ENCODE measurements at places on chromosomes 7 and 10. TPM values are rescaled to one million over a fixed set of nuclear protein-coding genes. Genes with fewer than 3 reads are reported as not detected.

- no peaks in the 10 kb centered on the region for H3K36me3 ChIP-seq
- no peaks in the 10 kb centered on the region for H3K27me3 ChIP-seq
- no peak overlapping the region for H3K27ac ChIP-seq
- no peak for DNase-seq
- H3K4me1 ChIP-seq: no peaks in the 10 kb centered on the region
- H3K4me3 ChIP-seq: no peak overlapping the region
Observed at GRCh38 chr10:51241461-51241860, 167.2 kb downstream of the PRKG1 start.

GRCh38 chr7:1579481-1580421 is 9.9 kb upstream of the PSMG3 start:
- peak; percentile 68 for DNase-seq
- no peak overlapping the region for H3K27ac ChIP-seq
- no peaks in the 10 kb centered on the region for H3K27me3 ChIP-seq
- no peak overlapping the region for H3K4me3 ChIP-seq
- no peaks in the 10 kb centered on the region for H3K36me3 ChIP-seq

DNA sequence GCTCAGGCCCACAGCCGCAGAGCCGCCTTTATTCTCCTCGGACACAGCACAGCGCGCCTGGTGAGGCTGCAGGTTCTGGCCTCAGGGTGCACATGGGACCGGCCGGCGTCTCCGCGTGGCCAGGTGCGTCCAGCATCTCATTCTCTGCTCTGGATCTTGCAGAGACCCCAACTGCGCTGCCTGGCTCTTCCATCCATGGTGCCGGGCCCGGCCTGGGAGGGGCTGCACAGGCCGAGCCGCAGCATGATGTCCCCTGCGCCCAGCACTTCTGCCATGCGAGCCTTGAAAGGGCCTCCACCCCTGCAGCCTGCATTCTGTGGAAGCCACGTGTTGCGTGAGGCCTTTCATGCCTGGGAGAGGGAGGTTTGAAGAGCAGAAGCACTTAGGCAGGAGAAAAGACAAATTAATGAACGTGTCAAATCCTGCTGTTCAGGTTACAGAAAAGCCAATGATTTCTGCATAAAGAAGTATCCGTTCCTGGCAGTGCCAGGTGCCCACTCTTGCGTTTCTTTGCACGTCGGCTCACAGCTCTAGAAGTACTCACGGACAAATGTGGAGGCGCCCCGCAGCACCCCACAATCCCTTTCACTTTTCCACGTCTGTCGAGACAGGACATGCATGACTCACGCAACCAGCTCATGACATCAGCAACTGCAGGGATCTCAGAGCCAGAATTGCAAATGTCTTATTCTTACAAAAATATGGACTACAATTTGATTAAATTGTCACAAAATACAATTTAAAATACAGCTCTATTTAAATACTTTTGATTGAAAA is 571.4 kb downstream of the DNAJB6 start:
- no peaks in the 10 kb centered on the region for H3K27me3 ChIP-seq
- no peak overlapping the region for H3K27ac ChIP-seq
- H3K4me1 ChIP-seq: no peaks in the 10 kb centered on the region
- no peak overlapping the region for H3K4me3 ChIP-seq

DNA sequence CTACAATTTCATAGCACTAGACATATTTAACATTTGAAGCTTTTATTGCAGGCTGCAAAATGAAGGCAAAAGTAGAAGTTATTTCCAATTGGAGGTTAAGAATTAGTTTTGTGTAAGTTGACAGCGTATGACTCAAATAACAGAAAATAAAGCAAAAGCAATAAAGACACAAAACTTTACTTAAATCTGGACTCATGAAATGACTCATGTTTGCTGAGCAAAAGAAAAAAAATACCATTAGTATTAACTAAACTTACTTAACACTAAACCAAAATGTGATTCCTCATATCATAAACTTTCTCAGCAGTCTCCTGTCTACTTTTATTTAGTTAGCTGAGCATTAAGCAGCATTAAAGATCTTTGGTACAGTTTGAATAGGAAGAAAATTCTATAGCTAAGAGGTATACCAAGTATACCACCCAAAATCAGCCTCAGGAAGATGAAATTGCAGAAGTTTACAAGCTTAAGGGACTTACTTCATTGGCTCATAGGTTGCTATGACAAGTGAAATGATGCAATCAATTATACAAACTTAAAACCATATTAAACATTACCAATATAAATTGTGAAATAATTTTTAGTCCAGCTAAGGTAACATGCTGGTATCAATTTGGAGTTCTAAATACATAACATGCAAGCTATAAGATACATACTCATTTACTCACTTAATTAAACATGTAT is 1131.4 kb downstream of the XPNPEP1 start:
- H3K36me3 ChIP-seq: no peaks in the 10 kb centered on the region
- no peak overlapping the region for H3K4me3 ChIP-seq
- no peak overlapping the region for H3K27ac ChIP-seq
- no peaks in the 10 kb centered on the region for H3K4me1 ChIP-seq
- DNase-seq: no peak
- no peaks in the 10 kb centered on the region for H3K27me3 ChIP-seq

DNA sequence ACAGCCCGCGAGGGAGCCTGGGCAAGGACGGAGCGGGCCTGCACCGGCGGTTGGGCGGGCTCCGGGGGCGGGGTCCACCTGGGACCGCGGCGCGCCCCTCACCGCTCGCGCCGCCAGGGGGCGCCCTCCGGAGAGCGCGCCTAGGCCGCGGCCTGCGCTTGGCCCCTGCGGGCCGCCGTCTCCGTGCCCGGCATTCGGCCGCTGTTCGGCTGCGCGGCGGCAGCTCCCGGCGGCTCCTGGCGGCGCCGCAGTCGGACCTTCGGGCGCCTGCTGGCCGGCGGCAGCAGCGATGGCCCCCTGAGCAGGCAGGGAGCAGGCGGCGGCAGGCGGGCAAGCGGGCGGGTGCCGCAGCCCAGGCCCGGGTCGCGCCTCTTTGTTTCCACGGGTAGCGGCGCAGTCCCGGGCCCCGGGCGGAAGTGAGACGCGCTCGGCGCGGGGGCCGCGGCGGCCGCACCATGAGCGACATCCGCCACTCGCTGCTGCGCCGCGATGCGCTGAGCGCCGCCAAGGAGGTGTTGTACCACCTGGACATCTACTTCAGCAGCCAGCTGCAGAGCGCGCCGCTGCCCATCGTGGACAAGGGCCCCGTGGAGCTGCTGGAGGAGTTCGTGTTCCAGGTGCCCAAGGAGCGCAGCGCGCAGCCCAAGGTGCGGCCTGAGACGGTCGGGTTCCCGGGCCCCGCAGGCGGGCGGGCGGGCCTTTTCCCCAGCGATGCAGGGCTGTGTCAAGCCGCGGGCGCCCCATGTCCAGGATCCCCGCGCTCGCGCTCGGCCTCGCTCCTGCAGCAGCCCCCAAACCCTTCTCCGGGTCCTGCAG is at the start of gene INTS15:
INTS15 (plus strand) TSS at position 193 of the 816 bp plus-strand sequence; CDS start at position 456, 263 bp downstream.
- peak within 1 kb of the TSS; percentile 97 for H3K27ac ChIP-seq
- no peaks in the 10 kb centered on the region for H3K27me3 ChIP-seq
- H3K36me3 ChIP-seq: peaks cover 35% of the 10 kb centered on the region
- DNase-seq: peak; percentile 92

DNA sequence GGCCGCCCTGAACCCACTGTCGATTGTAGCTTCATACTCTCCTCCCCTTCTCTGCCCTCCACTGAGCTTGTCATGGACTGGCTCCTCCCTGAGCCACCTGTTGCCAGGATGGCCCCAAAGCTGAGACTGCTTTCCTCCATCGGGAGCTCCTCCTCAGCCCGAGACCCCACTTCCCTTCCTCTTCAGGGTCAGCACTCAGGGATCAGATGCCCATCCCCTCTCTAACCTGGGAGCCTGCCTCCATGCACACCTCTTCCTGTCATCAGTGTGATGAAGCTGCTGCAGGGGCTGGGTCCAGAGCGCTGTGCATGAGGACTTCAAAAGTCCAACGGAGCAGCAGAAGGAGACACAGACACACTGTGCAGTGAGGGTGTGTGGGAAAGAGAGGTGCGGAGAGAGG is 201.1 kb downstream of the WDR37 start:
- H3K27me3 ChIP-seq: peaks cover 69% of the 10 kb centered on the region
- no peak for DNase-seq
- H3K36me3 ChIP-seq: peaks cover 7% of the 10 kb centered on the region
- H3K4me3 ChIP-seq: no peak overlapping the region
- peaks cover 32% of the 10 kb centered on the region for H3K4me1 ChIP-seq
- no peak overlapping the region for H3K27ac ChIP-seq

DNA sequence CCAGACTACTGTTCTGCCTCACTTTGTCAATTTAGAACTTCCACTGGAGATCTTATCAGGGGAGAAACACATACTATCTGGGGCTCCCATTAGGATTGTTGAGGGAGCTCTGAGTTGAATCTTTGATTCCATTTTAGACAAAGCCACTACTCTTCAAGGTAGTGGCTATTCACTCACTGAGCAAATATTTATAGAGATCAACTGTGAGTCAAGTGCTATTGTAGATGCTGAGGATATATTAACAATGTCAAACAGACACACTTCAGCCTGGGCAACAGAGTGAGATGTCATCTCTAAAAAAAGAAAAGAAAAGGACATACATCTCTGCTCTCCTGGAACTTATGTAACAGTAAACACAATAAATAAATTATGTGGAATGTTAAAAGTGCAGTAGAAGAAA is 315.3 kb downstream of the PTEN start:
- DNase-seq: no peak
- no peak overlapping the region for H3K27ac ChIP-seq
- no peaks in the 10 kb centered on the region for H3K4me1 ChIP-seq
- H3K27me3 ChIP-seq: no peaks in the 10 kb centered on the region
- H3K4me3 ChIP-seq: no peak overlapping the region

DNA sequence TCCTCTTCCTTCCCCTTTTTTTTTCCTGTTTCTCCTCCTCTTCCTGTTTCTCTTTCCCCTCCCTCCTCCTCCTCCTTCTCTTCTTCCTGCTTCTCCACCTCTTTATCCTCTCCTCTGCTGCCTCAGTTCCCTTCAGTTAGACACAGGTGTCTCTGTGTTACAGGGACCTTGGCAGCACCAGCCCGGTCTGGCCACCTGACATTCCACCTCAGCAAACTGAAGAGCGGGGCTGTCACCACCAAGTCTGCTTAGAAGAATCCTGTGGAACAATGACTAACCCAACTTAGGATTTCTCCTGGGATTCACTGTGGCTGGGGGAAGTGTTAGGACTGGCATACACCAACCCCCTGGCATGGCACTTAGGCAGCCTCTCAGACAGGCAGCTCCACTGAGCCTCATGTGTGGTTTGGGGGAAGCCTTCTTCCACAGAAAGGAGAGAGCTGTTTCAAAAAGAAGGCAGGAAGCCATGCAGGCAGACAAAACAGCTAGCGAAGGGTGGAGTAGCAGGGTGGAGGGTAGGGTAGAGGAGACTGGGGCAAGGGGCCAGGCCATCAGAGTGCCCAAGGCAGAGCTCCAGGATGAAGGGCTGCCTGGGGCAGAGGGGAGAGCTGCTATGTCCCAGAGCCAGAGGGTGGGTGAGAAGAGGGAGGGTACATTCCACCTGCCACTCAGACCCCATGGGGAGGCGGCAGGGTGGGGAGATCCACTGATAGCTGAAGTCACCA is 13.2 kb upstream of the GDF10 start:
- H3K4me3 ChIP-seq: no peak overlapping the region
- H3K4me1 ChIP-seq: peaks cover 22% of the 10 kb centered on the region
- H3K27me3 ChIP-seq: no peaks in the 10 kb centered on the region

DNA sequence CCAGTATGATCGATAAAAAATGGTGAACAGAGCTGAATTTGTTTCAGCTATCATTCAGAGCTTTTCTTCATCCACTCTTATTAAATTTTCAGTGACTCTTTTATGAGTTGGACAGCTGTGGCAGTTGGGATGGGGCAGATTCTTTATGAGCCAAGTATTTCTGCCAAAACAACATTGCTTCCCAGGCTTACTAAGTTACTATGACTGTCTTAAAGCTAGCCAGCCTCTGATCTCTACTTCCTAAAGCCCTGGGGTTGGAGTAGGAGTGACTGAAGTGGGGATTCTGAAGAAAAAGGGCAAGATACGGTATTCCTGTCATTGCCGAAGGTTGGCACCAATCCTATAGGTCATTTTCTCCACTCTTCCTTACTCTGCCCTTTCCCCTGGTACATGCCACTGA is 12.7 kb downstream of the RPP30 start:
- H3K36me3 ChIP-seq: peaks cover 10% of the 10 kb centered on the region
- no peaks in the 10 kb centered on the region for H3K27me3 ChIP-seq
- H3K4me3 ChIP-seq: no peak overlapping the region
- no peak overlapping the region for H3K27ac ChIP-seq
- DNase-seq: no peak
- peaks cover 7% of the 10 kb centered on the region for H3K4me1 ChIP-seq

GRCh38 chr10:86744067-86744725 is 12.2 kb upstream of the BMPR1A start:
- no peaks in the 10 kb centered on the region for H3K4me1 ChIP-seq
- no peak overlapping the region for H3K4me3 ChIP-seq
- DNase-seq: no peak
- H3K27ac ChIP-seq: no peak overlapping the region
- H3K27me3 ChIP-seq: peaks cover 6% of the 10 kb centered on the region
- H3K36me3 ChIP-seq: no peaks in the 10 kb centered on the region

Gene VWDE
- 2.7 TPM for total RNA-seq

Gene LUC7L2
- 178 TPM for total RNA-seq

Gene FUOM
- 17.1 TPM for total RNA-seq

Gene ERVW-1
- not detected for total RNA-seq

Gene ELMO1
- 97.2 TPM for total RNA-seq

Gene DBNL
- total RNA-seq: 57.8 TPM

Gene FAM221A
- 10.1 TPM for total RNA-seq
